Sigmoid colon (tissue), 7 donors: ENCODE measurements at places on chromosomes 6 and 20. TPM values are rescaled to one million over a fixed set of nuclear protein-coding genes. Genes with fewer than 3 reads are reported as not detected.

Gene FAM209B
- not detected for polyA plus RNA-seq

- H3K4me1 ChIP-seq, result no peaks in the 10 kb centered on the region
- H3K4me3 ChIP-seq, result peak overlapping the region; percentile 58
- H3K27me3 ChIP-seq, result no peaks in the 10 kb centered on the region
- H3K36me3 ChIP-seq, result no peaks in the 10 kb centered on the region
These were observed 57.9 kb downstream of the TRIM38 start for GRCh38 chr6:26020329-26021000.

Gene LY6G6F
- polyA plus RNA-seq, result not detected

DNA sequence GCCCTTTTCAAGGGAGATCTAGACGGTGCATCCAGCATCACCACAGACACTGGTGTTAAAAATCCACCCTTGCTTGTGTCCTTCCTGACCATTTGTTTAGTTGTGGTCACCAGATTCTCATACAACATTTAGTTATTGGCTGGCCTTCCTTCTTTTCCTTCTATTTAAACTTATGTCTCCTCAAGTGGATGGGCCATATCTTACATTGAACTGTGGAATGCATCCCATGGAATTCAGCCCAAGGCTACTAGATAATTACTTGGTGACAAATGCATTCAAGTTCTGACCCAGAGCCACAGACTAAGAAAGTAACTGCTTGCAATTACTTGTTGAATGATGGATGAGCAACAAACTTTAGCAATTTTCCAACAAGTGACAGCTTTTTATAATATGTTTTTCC, 198.9 kb upstream of the SSTR4 start:
- H3K27me3 ChIP-seq, result no peaks in the 10 kb centered on the region
- H3K4me3 ChIP-seq, result no peak overlapping the region
- no peaks in the 10 kb centered on the region for H3K36me3 ChIP-seq
- H3K4me1 ChIP-seq, result no peaks in the 10 kb centered on the region
- DNase-seq, result no peak

GRCh38 chr6:113809826-113810225, 47.3 kb upstream of the MARCKS start:
- H3K4me3 ChIP-seq, result no peak overlapping the region
- H3K36me3 ChIP-seq, result no peaks in the 10 kb centered on the region
- H3K27me3 ChIP-seq, result no peaks in the 10 kb centered on the region
- no peak overlapping the region for H3K27ac ChIP-seq
- no peaks in the 10 kb centered on the region for H3K4me1 ChIP-seq

GRCh38 chr20:38751360-38751976, 3.2 kb downstream of the ACTR5 start:
- no peak overlapping the region for H3K4me3 ChIP-seq
- H3K27me3 ChIP-seq, result no peaks in the 10 kb centered on the region
- H3K36me3 ChIP-seq, result peaks cover 17% of the 10 kb centered on the region
- H3K4me1 ChIP-seq, result peaks cover 16% of the 10 kb centered on the region
- DNase-seq, result no peak

Gene CCN6
- not detected for polyA plus RNA-seq

DNA sequence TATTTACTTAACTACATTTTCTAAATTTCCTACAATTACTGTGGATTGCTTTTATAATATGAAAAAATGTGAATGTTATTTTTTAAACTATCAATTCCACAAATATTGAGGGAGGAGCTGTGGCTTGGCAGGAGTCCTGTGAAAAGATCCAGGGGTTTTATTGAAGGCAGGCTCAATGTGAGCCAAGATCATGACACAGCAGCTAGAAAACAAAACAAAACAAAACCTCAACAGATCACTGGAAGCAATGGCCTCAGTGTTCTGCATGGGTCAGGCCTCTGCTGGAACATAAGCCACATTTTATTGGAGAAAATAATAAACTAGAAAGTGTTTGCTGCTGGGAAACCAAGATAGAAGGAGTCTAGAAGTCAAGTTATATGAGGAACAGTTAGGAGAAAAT, 19.4 kb upstream of the RCAN2 start:
- no peak for DNase-seq
- no peak overlapping the region for H3K4me3 ChIP-seq
- no peaks in the 10 kb centered on the region for H3K36me3 ChIP-seq
- no peaks in the 10 kb centered on the region for H3K27me3 ChIP-seq
- peaks cover 10% of the 10 kb centered on the region for H3K4me1 ChIP-seq
- H3K27ac ChIP-seq, result no peak overlapping the region

Gene CLVS2
- polyA plus RNA-seq, result 0.20 TPM

GRCh38 chr6:78231002-78231401, 578.2 kb downstream of the MEI4 start:
- H3K4me1 ChIP-seq, result no peaks in the 10 kb centered on the region
- no peaks in the 10 kb centered on the region for H3K27me3 ChIP-seq
- no peak overlapping the region for H3K27ac ChIP-seq

GRCh38 chr20:43238833-43239232, 49.1 kb upstream of the PTPRT start:
- no peak for DNase-seq
- H3K4me3 ChIP-seq, result no peak overlapping the region
- H3K4me1 ChIP-seq, result no peaks in the 10 kb centered on the region
- peaks cover 6% of the 10 kb centered on the region for H3K27me3 ChIP-seq
- H3K36me3 ChIP-seq, result no peaks in the 10 kb centered on the region
- no peak overlapping the region for H3K27ac ChIP-seq

- H3K4me1 ChIP-seq, result no peaks in the 10 kb centered on the region
- no peak for DNase-seq
- no peaks in the 10 kb centered on the region for H3K27me3 ChIP-seq
- no peak overlapping the region for H3K27ac ChIP-seq
- peaks cover 5% of the 10 kb centered on the region for H3K36me3 ChIP-seq
These were observed 23.8 kb upstream of the POLR1H start for GRCh38 chr6:30037182-30037788.

- H3K36me3 ChIP-seq, result no peaks in the 10 kb centered on the region
- no peak for DNase-seq
- no peak overlapping the region for H3K27ac ChIP-seq
These were observed 56.8 kb downstream of the EYA2 start for GRCh38 chr20:46951405-46951804.

Gene TRIM15
- 46.0 TPM for polyA plus RNA-seq
